ENCODE measurements at places on chromosomes 5 and 9.
A peak's percentile ranks its signal among the peaks of the same experiment; 100 is the strongest.

GRCh38 chr9:135819905-135820304, 87.4 kb downstream of the CAMSAP1 start:
- no peak for DNase-seq

GRCh38 chr5:132773601-132774355, 3.3 kb downstream of the SEPTIN8 start:
- no peak for DNase-seq

DNA sequence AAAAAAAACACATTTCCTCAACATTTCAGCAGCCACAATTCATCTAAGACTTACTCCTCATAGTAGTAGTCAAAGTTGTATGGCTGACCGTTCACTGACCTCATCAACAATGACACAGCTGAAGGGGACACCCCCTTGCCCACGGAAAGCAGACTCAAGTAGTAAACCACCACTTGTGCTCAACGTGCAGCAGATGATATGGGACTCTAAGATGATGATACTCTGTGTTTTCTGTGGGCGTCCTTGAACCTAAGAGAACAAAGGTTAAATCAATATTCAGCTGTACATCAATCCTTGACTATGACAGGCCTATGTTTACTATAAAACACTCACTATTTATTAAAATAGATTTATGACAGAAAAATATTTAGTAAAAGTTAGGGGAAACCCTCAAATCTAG, 71.6 kb downstream of the SETX start:
- no peak for DNase-seq

GRCh38 chr9:137044502-137045177, 1.3 kb downstream of the NPDC1 start:
- no peak for DNase-seq

GRCh38 chr5:150757087-150757649, 1.6 kb downstream of the DCTN4 start:
- no peak for DNase-seq

GRCh38 chr5:77418601-77419581, 73.2 kb downstream of the WDR41 start:
- DNase-seq = no peak

- DNase-seq = no peak
Measured at GRCh38 chr5:406041-406440, 36.9 kb upstream of the EXOC3 start.

- DNase-seq = no peak
Measured at GRCh38 chr9:134555094-134555650, 86.4 kb upstream of the COL5A1 start.

GRCh38 chr5:125584140-125584520, 837.7 kb upstream of the ZNF608 start:
- no peak for DNase-seq

GRCh38 chr9:354453-354852, 139.8 kb downstream of the DOCK8 start:
- no peak for DNase-seq

GRCh38 chr9:128169925-128170324, 9.9 kb downstream of the BBLN start:
- no peak for DNase-seq

GRCh38 chr5:138736293-138736692, 16.9 kb upstream of the CTNNA1 start:
- DNase-seq = no peak

DNA sequence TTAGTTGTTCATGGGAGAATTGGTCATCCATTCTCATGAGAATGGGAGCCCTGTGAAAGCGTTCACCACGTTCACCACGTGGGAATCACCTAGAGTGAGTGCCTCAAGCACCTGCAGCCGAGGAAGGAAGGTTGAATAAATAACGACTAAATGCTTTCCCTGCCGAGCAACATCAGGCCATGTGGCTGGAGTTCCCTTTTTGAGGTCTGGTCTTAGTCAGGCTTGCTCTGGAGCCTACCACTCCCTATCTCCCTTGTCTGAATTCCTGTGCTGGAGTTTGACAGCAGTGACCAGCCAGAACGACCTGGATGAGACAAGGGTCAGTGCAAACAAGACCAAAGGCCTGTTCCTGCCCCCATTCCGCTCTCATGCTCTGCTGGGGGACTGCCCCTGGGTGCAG, 28.5 kb downstream of the KCNMB1 start:
- no peak for DNase-seq

- DNase-seq = no peak
Measured at GRCh38 chr9:121484651-121485446, 14.8 kb downstream of the GGTA1 start.

- no peak for DNase-seq
Measured at GRCh38 chr9:13508681-13509080, 229.2 kb upstream of the MPDZ start.

DNA sequence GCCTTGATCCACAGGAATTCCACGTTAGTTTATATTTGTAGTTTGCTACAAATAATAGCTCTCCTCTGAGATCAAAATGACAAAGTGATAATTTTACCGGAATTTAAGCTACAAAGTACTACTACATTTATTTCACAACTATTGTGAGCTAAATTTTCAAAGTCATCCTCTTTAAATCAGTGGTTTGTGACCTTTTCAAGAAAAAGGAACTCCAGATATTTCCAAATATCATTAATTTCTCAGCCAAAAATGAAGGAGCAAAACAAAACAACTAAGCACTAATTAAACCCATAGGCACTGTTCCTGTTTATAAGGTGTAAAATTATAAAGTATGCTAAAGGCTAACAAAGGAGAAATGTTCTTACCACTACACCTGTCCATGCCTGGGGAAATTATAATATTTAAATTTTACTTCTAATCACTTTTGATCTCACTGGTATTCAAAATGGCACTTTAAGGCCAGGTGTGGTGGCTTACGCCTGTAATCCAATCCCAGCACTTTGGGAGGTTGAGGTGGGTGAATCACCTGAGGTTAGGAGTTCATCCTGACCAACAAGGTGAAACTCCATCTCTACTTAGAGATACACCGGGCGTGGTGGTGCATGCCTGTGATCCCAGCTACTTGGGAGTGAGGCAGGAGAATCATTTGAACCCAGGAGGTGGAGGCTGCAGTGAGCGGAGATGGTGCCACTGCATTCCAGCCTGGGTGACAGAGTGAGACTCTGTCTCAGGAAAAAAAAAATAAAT, 77.5 kb downstream of the CEMIP2 start:
- DNase-seq = no peak

DNA sequence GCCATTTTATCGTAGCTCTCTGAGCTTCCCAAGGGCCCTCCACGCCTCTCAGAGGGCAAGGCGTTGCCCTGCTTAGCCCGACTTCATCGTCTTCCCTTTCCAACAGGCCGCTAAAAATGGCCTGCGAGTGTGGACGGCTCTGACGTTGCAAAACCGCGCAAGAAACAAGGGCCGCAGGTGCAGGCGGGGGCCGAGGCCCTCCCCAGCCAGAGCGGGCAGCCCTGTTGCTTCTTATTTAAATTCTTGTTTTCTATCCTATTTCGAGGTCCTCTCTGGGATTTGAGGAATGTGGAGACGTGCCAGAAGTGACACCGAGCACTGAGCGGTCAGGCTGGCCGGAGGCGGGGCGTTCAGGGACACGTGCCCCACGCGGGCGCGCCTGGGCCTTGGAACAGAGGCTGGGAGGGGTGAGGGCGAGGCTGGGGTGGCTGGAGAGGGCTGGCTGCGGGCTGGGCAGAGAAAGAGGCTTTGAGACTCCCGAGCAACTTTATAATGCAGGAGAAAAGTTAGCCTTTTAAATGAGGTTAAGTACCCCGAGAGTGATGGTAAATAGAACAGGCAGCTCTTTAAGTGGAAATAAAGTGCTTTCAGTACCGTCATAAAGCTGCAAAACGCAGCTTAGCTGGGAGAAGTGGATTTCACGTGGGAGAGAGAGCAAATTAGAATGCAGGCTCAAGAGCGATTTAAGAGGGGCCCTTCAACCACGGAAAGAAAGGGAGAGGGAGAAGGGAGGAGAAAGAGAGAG, 243.6 kb downstream of the AUH start:
- DNase-seq = no peak

DNA sequence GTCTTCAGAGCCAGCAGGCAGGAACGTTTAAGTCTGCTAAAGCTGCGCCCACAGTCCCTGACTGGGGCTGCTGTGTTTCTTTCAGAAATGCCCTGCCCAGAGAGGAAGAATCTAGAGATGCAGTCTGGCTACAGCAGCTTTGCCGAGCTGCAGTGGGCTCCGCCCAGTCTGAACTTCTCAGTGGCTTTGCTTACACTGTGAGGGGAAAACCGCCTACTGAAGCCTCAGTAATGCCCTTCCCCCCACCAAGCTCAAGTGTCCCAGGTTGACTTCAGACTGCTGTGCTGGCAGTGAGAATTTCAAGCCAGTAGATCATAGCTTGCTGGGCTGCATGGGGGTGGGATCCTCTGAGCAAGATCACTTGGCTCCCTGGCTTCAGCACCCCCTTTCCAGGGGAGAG, 78.4 kb downstream of the SREK1 start:
- peak; percentile 71 for DNase-seq

- peak; percentile 43 for DNase-seq
Measured at GRCh38 chr5:155015239-155015638, 1.7 kb downstream of the KIF4B start.

GRCh38 chr9:99126312-99126711, 21.4 kb downstream of the TGFBR1 start:
- no peak for DNase-seq

- no peak for DNase-seq
Measured at GRCh38 chr9:128920381-128921058, at the start of gene PHYHD1. Gene PHYHD1 (plus strand): TSS chr9:128920982. CDS start chr9:128922324, 1,342 bp downstream.

- DNase-seq = no peak
Measured at GRCh38 chr9:1637401-1637800, 377.7 kb upstream of the SMARCA2 start.

DNA sequence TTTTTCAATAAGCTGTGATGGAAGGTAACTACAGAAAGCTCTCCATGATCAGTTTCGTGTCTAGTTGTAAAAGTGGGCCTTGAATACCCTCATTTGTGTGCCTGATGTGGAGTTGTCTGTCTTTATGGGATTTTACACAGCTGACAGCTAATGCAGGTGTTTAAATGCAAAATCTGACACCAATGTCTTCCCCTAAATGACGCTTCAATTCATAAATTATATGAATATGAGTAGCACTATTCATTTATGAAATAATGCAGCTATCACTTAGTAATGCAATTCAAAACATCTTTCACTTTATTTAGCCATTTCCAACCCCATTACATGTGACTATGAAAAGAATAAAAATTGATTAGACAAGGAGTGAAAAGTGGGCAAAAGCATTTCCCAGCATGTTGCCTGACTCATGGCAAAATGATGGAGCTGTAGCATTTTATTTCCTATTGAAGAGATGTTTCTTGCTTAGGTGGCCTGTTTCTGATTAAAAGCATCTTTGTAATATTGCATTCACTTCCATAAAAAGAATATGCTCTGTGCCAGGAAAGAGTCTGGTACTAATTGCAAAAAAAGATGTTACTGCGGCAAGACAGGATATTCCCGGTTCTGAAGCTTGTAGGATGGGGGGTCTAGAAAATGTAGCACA, 116.7 kb upstream of the HAPLN1 start:
- no peak for DNase-seq

DNA sequence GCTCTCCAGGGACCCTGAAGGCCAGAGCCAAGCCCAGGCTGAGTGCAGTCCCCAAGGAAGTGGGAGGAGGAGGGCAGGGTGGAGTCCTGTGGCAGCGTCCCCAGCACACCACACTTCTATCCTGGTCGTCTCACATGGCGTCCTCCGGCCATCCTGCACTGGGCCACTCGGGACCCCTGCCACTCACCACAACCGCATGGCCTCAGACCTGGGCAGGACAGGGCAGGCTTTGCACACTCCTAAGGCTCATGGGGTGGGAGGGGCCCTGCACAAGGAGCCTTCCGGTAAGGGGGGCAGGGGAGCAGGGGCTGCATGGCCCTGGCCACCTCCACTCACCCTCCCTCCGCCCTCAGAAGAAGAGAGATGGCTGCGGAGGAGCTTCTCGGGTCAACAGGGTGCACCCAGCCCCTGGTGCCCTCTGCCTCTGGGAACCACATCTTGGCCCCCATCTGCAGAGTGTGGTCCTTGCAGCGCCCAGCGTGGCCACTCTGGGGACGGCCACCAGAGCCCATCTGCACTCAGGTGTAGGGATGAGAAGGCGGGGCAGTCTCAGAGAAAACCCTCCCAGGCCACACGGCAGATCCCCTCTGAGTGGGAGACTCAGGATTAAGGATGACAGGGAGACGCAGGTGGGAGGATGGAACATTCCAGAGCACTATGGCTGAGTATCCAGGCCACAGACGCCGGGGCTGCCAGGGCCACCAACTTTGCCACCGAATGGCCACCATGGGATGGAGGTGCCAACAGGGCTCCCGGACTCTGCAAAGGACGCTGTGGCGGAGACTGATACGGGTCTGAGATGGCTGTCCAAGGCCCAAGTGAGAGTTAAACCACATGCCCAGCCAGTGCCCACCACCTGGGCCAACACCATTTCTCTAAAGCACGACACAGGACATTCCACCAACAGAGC, 7.6 kb downstream of the TPPP start:
- no peak for DNase-seq

- DNase-seq = no peak
Measured at GRCh38 chr9:4320021-4320420, 20.2 kb upstream of the GLIS3 start.

GRCh38 chr9:76394960-76395252, 680 bp upstream of the RFK start:
- peak; percentile 75 for DNase-seq

- DNase-seq = no peak
Measured at GRCh38 chr5:135986401-135986800, 31.6 kb upstream of the LECT2 start.

DNA sequence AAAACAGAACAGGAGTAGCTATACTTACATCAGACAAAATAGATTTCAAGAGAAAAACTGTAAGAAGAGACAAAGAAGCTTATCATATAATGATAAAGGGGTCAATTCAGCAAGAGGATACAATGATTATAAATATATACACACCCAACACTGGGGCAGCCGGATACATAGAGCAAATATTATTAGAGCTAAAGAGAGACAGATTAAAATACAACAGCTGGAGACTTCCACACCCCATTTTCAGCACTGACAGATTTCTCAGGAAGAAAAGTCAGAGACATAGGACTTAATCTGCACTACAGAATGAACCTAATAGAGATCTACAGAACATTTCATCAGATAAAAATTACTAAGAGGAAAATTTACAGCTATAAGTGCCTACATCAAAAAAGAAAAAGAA, 35.7 kb downstream of the OXCT1 start:
- DNase-seq = no peak

All from GM12865 (cell line).